Naive thymus-derived CD4-positive, alpha-beta T cell (primary cell): ENCODE measurements at places on chromosomes 11 and 22. TPM values are rescaled to one million over a fixed set of nuclear protein-coding genes. Genes with fewer than 3 reads are reported as not detected.

DNA sequence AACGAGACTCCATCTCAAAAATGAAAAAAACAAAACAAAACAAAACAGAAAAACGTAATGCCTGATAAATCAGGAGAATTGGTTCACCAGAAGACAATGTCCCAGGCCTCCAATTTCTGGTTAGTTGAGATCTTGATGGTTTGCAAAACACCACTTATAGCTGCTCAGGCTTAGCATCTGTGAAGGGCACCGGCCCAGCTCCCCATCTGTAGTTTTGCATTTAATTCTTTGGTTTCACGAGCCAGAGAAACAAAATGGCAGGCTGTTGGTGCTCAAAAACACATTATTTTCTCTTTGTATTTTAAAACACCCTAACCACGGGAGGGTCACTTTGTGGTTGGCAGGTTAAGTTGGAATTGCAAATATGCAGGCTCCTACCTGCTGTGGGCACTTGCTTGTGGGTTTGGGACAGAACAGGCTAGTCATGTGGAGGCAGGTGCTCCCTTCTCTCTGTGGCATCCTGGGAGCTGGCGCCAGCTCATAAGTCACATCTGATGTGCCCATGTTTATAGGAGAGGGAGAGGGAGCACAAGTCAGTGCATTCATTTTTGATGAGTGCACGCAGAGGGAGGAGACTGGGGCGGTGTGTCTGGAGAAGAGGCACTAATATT, 145.9 kb downstream of the CEP164 start:
- no peaks in the 10 kb centered on the region for H3K4me1 ChIP-seq
- no peaks in the 10 kb centered on the region for H3K36me3 ChIP-seq
- no peak overlapping the region for H3K27ac ChIP-seq
- no peaks in the 10 kb centered on the region for H3K27me3 ChIP-seq
- H3K4me3 ChIP-seq = no peak overlapping the region

DNA sequence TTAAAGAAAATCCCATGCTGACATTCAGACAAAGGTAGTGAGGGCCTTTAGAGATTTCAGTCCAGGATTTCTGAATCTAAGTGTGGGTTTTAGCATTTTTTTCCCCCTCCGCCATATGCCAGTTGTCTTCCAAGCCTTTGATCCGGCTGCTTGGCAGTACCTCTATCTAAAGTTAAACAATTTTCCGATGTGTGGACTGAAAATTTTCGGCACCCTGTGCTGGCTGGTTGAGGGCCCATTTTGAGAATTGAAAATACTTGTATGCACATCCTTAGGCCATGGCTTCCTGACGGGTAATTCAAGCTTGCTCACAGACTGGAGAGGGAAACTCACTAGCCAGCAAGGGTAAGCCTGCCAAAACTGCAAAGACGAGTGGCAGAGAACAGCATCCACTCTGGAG, 131.9 kb upstream of the NARS2 start:
- H3K27ac ChIP-seq = no peak overlapping the region
- H3K27me3 ChIP-seq = no peaks in the 10 kb centered on the region
- no peaks in the 10 kb centered on the region for H3K4me1 ChIP-seq

DNA sequence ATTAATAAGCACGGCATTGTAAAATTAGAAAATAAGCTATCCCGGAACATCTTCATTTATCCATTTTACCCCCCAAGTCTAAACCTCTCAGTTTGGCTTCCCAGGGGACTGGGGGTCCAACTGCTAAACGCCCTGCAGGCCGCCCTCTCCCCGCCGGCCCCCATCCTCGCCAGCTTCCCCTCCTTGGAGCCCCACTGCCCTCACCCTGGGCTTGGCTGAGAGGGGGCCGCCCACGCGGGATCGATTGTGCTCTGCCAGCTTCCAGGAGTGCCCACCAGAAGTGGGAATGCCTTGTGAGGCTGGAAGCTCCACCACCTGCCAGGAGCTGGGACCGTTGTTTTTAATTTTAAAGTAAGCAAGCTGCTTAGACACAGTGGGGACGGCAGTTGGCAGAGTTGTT, 353.5 kb downstream of the TBC1D22A start:
- no peak for DNase-seq
- no peak overlapping the region for H3K27ac ChIP-seq
- no peaks in the 10 kb centered on the region for H3K4me1 ChIP-seq
- no peak overlapping the region for H3K4me3 ChIP-seq
- no peaks in the 10 kb centered on the region for H3K27me3 ChIP-seq
- no peaks in the 10 kb centered on the region for H3K36me3 ChIP-seq

DNA sequence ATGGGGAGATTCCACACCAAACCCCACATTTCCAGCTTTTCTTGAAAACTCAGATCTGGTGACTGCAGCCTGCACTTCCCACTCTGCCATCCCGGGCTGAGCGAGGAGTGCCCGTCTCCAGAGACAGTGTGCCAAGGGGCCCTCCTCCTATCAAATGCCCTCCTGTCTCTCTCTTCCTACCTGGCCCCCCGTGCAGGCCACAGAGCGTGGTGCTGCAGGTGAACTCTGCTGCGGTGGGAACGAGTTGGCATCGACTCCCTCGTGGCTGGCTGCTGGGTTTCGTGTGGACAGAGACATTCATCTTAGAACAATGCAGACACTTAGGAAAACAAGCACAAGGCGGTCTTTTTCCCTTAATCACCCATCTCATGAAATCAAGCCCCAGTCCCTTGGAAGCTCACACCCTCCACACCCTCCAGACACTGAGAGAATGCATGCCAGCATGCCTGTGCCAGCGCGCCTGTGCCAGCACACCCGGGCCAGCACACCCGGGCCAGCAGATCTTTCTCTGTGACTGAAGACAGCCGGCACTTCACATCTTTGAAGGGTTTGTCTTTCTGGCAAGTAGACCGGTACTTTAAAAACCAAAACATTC, 65.0 kb downstream of the PARVB start:
- H3K27me3 ChIP-seq = no peaks in the 10 kb centered on the region
- no peaks in the 10 kb centered on the region for H3K4me1 ChIP-seq
- no peak overlapping the region for H3K27ac ChIP-seq
- H3K4me3 ChIP-seq = no peak overlapping the region
- no peak for DNase-seq

- DNase-seq = no peak
- no peaks in the 10 kb centered on the region for H3K4me1 ChIP-seq
- peaks cover 2% of the 10 kb centered on the region for H3K36me3 ChIP-seq
- H3K4me3 ChIP-seq = no peak overlapping the region
These were observed 45.6 kb downstream of the IGSF9B start for GRCh38 chr11:133911171-133911570.

- peaks cover 5% of the 10 kb centered on the region for H3K4me1 ChIP-seq
- DNase-seq = no peak
- no peaks in the 10 kb centered on the region for H3K27me3 ChIP-seq
- no peak overlapping the region for H3K4me3 ChIP-seq
These were observed 6.4 kb upstream of the ATG16L2 start for GRCh38 chr11:72807792-72808191.

- H3K36me3 ChIP-seq = no peaks in the 10 kb centered on the region
- H3K4me3 ChIP-seq = no peak overlapping the region
- DNase-seq = no peak
- H3K27ac ChIP-seq = no peak overlapping the region
- no peaks in the 10 kb centered on the region for H3K27me3 ChIP-seq
These were observed 320.1 kb downstream of the TBC1D22A start for GRCh38 chr22:47082505-47082904.

GRCh38 chr11:103281301-103281700, 172.1 kb downstream of the DYNC2H1 start:
- H3K27me3 ChIP-seq = no peaks in the 10 kb centered on the region
- no peak overlapping the region for H3K27ac ChIP-seq
- no peak for DNase-seq

GRCh38 chr22:42388130-42388797, 43.9 kb downstream of the NFAM1 start:
- no peak for DNase-seq
- no peaks in the 10 kb centered on the region for H3K4me1 ChIP-seq
- H3K4me3 ChIP-seq = no peak overlapping the region
- no peaks in the 10 kb centered on the region for H3K27me3 ChIP-seq

DNA sequence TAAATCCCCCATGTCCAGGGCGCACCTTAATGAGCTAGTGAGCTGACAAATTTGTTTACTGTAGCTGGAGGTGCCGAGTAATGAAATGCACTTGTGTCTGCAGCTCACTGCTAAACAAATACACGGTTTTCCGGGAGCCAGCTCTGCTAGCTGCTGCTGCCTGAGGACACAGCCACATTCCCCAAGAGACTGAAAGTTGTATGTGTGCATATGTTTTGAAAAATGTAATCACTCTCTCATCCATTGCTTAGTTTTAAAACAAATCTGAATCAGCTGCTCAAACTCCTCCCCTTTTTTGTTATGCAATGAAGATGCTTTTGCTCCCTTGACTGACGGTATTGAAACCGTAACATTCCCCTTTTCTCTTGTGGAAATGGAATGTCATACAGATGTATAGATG, 62.4 kb upstream of the NNMT start:
- no peak overlapping the region for H3K27ac ChIP-seq
- no peak for DNase-seq
- H3K36me3 ChIP-seq = no peaks in the 10 kb centered on the region
- H3K27me3 ChIP-seq = no peaks in the 10 kb centered on the region
- H3K4me3 ChIP-seq = no peak overlapping the region
- H3K4me1 ChIP-seq = no peaks in the 10 kb centered on the region

DNA sequence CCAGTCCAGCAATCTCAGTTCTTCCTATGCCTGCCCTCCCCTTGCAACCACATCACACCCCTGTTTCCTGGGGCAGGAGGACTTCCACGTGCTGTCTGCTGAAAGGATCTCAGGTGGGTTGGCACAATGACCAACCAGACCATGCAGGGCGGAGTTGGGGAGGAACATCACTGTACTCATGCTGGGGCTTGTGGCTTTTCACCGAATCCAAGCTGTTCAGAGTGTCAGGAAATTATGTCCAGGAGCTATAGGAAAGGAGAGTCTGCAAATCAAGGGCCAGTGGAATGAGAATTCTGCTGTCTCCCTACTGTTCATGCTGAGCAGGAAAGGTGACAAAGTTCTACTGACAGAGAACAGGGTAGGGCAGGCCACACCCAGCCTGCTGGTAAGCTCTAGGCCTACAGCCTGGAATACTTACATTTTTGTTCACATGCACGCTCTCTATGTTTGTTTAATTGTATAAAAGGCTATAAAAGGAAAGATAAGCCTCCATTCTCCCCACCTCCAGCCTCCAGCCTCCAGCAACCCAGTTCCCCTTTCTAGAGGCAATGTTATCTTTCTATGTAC, 1.7 kb upstream of the PLAAT2 start:
- no peaks in the 10 kb centered on the region for H3K36me3 ChIP-seq
- no peak overlapping the region for H3K4me3 ChIP-seq
- peaks cover 46% of the 10 kb centered on the region for H3K4me1 ChIP-seq
- H3K27me3 ChIP-seq = no peaks in the 10 kb centered on the region
- H3K27ac ChIP-seq = no peak overlapping the region

- no peaks in the 10 kb centered on the region for H3K27me3 ChIP-seq
- no peak for DNase-seq
- H3K27ac ChIP-seq = no peak overlapping the region
- H3K4me1 ChIP-seq = no peaks in the 10 kb centered on the region
- no peak overlapping the region for H3K4me3 ChIP-seq
These were observed 57.3 kb upstream of the CEP295 start for GRCh38 chr11:93604008-93604660.

- no peak overlapping the region for H3K4me3 ChIP-seq
- H3K27ac ChIP-seq = no peak overlapping the region
- DNase-seq = no peak
- peaks cover 20% of the 10 kb centered on the region for H3K36me3 ChIP-seq
These were observed 89.8 kb downstream of the BTBD10 start for GRCh38 chr11:13373216-13373615.

GRCh38 chr22:29765905-29766631, 739 bp downstream of the ZMAT5 start:
- H3K27me3 ChIP-seq = no peaks in the 10 kb centered on the region
- no peaks in the 10 kb centered on the region for H3K36me3 ChIP-seq
- peaks cover 17% of the 10 kb centered on the region for H3K4me1 ChIP-seq
- no peak for DNase-seq

GRCh38 chr11:76695771-76696170, 25.2 kb upstream of the LRRC32 start:
- H3K27ac ChIP-seq = no peak overlapping the region
- H3K36me3 ChIP-seq = no peaks in the 10 kb centered on the region
- H3K27me3 ChIP-seq = no peaks in the 10 kb centered on the region

GRCh38 chr11:22559416-22559815, 66.2 kb downstream of the FANCF start:
- H3K27me3 ChIP-seq = no peaks in the 10 kb centered on the region
- no peak overlapping the region for H3K4me3 ChIP-seq
- H3K36me3 ChIP-seq = no peaks in the 10 kb centered on the region
- no peak overlapping the region for H3K27ac ChIP-seq
- no peak for DNase-seq

GRCh38 chr11:126307706-126308105, 3.8 kb downstream of the DCPS start:
- H3K36me3 ChIP-seq = peaks cover 36% of the 10 kb centered on the region
- no peak overlapping the region for H3K27ac ChIP-seq
- H3K27me3 ChIP-seq = no peaks in the 10 kb centered on the region
- H3K4me3 ChIP-seq = no peak overlapping the region
- H3K4me1 ChIP-seq = peaks cover 18% of the 10 kb centered on the region
- DNase-seq = no peak

CCDC89 gene
- not detected for total RNA-seq

SLC5A12 gene
- not detected for total RNA-seq

OR52H1 gene
- 0.49 TPM for total RNA-seq

SIAE gene
- 10.0 and 10.5 TPM in 2 replicates for total RNA-seq

TECTA gene
- 0.65 TPM for total RNA-seq

TPBGL gene
- total RNA-seq = 0.58 TPM

TRIM49 gene
- not detected in 2 replicates for total RNA-seq

TIGD3 gene
- 1.6 TPM for total RNA-seq

KRTAP5-7 gene
- 0.37 TPM for total RNA-seq

RFPL1 gene
- total RNA-seq = 0.24 TPM

AQP11 gene
- total RNA-seq = 0.44 TPM

ARHGAP20 gene
- total RNA-seq = not detected
